A549 treated with DMSO at 1 μM for 4 hours (cell line): ENCODE measurements at places on chromosomes 1 and 21. TPM values are rescaled to one million over a fixed set of nuclear protein-coding genes. Genes with fewer than 3 reads are reported as not detected.

The ERO1B gene
- total RNA-seq: 2.6 to 4.1 TPM (median 3.5 TPM) in 5 replicates

The S100A1 gene
- total RNA-seq: 0.15 to 0.83 TPM (median 0.47 TPM) in 5 replicates

The NFASC gene
- 1.5 to 2.4 TPM (median 1.8 TPM) in 5 replicates for total RNA-seq

The TOR3A gene
- total RNA-seq: 38.5 to 46.9 TPM (median 44.9 TPM) in 5 replicates

The BRINP2 gene
- 0.06 to 0.20 TPM (median 0.09 TPM) in 5 replicates for total RNA-seq

The HSD11B1 gene
- total RNA-seq: not detected in 5 replicates

The HRNR gene
- not detected in 5 replicates for total RNA-seq

The TRIM58 gene
- not detected in 5 replicates for total RNA-seq

The PCBP3 gene
- 0.80 to 1.3 TPM (median 1.1 TPM) in 5 replicates for total RNA-seq

The OR2T11 gene
- not detected in 5 replicates for total RNA-seq

The LRRC53 gene
- not detected in 5 replicates for total RNA-seq

The GSTM2 gene
- 3.2 to 5.2 TPM (median 4.0 TPM) in 5 replicates for total RNA-seq

The AXDND1 gene
- total RNA-seq: 0.24 to 0.71 TPM (median 0.43 TPM) in 5 replicates

The WNT4 gene
- total RNA-seq: 0.14 to 0.35 TPM (median 0.28 TPM) in 5 replicates

The KCNE2 gene
- not detected in 5 replicates for total RNA-seq

The PLK3 gene
- total RNA-seq: 14.9 to 20.3 TPM (median 16.0 TPM) in 5 replicates

The C4BPA gene
- total RNA-seq: 0.48 to 1.0 TPM (median 0.64 TPM) in 5 replicates

The CCDC181 gene
- 0.13 to 0.17 TPM (median 0.14 TPM) in 4 of 5 replicates, not detected in the other for total RNA-seq

The TSPAN2 gene
- total RNA-seq: 0.80 to 1.8 TPM (median 1.0 TPM) in 5 replicates

The NTRK1 gene
- 0.09 to 0.26 TPM (median 0.17 TPM) in 4 of 5 replicates, not detected in the other for total RNA-seq

The GBP6 gene
- total RNA-seq: not detected in 5 replicates

The CDC73 gene
- 28.8 to 41.5 TPM (median 34.1 TPM) in 5 replicates for total RNA-seq

The CFAP107 gene
- not detected in 5 replicates for total RNA-seq

The RNU1-3 gene
- 7.3 TPM in 1 of 5 replicates, not detected in the others for total RNA-seq

The ESRRG gene
- total RNA-seq: not detected in 5 replicates

The SUCO gene
- 9.6 to 13.0 TPM (median 10.6 TPM) in 5 replicates for total RNA-seq

The SELE gene
- total RNA-seq: not detected in 5 replicates

The RAB3B gene
- total RNA-seq: 6.9 to 11.3 TPM (median 9.1 TPM) in 5 replicates

The NEGR1 gene
- not detected in 5 replicates for total RNA-seq

The ASAP3 gene
- total RNA-seq: 2.5 to 3.6 TPM (median 3.1 TPM) in 5 replicates

The OR10J1 gene
- total RNA-seq: not detected in 5 replicates

The SLAMF7 gene
- 1.6 to 4.0 TPM (median 2.6 TPM) in 5 replicates for total RNA-seq

The AVPR1B gene
- not detected in 5 replicates for total RNA-seq

The PDE9A gene
- total RNA-seq: 0.45 to 1.3 TPM (median 1.1 TPM) in 5 replicates

The DISP3 gene
- 0.18 to 0.24 TPM (median 0.21 TPM) in 5 replicates for total RNA-seq

The RPE65 gene
- not detected in 5 replicates for total RNA-seq

The ADPRS gene
- total RNA-seq: 23.3 to 29.3 TPM (median 25.8 TPM) in 5 replicates
